ENCODE measurements at places on chromosomes 11 and 22.

DNA sequence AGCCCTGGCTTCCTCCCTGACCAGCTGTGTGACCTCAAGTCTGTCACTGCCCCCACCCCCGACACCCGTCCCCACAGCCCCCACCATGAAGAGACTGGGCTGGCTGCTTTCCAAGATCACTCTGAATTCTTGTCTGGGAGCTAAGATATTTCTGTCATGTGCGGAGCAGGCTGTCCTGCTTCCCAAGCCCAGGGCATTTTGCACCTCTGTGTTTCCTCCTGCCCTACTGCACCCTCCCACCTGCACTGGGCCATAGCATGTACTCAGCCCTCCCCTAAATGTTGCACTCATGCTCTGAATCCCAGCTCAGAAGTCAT is 30.3 kb upstream of the MYEOV start:
- no peak for DNase-seq

- DNase-seq = no peak
Observed at GRCh38 chr11:13205486-13205885, 72.1 kb upstream of the BMAL1 start.

DNA sequence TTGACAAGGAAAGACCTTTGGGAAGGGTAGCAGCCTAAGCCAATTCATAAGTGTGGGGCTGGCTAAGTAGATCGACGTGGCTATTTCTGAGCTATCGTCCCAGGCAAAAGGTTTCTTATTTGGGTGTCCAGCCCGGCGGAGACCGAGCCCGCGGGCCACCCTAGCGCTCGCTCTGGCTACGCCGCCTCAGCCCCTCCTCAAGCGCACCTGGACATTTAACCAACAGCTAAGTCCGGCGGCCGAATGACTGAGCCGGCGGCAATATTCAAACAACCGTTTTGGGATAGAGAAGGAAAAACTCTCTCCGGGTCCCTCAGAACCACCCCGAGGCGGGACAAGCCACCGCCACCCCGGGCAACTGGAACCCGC is 457 bp downstream of the RNF141 start:
- no peak for DNase-seq

DNA sequence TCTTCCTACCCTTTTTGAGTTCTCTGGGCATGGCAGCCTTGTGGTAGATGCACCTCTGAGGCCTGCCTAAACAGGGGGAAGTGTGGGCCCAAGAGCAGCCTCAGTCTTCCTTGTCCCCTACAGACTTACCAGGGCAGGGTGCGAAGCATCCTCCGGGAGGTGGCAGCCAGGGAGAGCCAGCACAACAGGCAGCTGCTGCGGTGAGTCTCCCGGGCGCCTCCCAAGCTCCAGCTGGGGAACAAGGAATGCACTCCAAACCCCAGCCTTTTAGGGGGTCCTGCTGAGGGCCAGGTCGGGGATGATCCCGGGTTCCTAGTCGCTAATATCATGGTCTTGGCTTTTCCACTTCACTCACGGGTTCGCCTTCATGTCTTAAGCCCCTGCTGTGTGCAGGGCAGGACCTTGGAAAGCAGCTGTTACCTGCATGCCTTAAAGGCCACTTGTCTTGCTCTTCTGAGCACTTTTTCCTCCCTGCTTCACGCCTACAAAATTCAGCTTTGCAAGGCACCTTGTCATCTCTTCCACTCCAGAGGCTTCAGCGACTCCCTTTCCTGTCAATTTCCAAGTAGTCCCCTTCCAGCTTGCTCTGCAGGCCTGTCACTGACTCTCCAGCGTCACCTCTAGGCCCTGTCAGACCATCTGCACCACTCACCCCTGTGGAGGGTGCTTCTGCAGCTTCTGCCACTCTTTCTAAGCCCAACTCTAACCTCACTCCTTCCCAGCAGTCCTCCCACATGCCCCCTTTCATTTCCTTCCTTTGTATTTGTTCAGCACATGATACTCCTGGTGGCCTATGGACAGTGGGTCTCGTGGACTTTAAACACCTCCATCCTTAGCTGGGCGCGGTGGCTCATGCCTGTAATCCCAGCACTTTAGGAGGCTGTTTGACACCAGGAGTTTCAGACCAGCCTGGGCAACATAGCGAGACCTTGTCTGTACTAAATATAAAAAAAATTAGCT is 57.0 kb downstream of the PISD start:
- DNase-seq = no peak

DNA sequence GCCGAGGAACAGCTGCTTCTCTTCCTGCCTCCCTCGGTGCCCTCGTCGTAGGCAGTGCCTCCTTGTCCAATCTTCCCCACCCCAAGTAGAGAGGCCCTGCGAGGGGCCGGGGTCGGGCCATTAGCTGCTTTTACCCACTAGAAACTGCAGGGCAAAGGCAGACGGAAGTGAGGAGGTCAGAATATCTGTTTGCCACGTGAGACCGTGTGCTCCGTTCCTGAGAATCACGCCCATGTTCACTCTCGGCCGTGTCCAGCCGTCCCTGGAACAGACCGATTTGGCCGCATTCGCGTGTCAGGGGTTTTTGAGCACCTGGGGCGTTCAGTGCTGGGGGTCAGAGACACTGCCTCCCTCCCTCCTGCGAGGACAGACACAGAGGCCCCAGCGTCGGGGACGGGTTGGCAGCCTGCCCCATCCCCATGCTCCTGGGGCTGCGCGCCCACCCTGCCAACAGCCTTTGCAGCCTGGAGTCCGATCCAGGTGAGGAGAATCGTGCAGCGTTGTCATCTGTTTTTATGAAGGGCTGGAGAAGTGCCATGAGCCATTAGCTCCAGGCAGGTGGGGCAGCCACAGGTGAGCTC is 982.2 kb downstream of the BRD1 start:
- no peak for DNase-seq

DNA sequence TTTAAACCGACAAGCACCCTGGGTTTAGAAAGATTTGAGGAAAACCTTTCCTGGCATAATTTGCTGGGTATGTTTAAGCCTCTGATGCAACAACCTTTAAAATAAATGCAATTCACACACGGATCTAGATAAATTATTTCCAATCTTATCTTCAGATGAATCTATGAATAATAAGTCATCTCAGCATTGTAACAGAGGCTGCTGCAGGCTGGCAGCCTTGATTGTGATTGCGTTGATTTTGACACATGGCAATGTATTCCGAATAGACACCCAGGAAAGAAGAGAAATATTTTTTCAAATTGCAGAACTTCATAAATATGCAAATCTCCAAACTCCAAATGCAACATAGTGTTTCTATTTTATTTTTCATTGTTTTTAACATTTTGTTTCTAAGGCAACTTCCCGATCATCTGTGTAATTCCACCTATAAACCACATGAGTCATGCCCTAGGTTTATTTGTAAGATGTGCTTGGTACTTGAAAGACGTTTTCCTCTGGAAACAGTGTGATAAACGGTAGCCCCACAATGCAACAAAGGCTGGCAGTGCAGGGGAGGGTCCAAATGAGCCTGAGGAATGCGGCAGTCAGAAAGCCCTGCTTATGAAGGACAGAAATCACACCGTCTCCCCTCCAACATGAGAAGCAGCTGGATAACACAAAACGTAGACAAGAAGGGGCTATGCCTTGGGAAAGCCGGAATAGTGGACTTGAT is 359.0 kb downstream of the BRD1 start:
- DNase-seq = no peak

DNA sequence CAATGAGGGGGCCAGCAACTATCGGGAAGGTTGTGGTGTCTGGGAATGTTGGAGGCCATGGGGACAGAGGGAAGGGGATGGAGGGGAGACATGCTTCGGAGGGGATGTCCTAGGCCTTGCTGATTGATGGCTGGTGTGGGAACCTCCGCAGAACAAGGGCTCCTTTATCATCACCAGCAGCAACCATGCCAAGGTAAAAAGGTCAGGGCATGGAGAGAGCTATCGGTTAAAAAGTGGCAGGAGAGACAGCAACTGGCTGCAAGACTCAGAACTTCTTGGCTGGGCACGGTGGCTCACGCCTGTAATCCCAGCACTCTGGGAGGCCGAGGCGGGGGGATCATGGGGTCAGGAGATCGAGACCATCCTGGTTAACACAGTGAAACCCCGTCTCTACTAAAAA is 3.0 kb downstream of the GSTT4 start:
- no peak for DNase-seq

- DNase-seq = no peak
Observed at GRCh38 chr11:71355281-71355680, 92.9 kb downstream of the DHCR7 start.

DNA sequence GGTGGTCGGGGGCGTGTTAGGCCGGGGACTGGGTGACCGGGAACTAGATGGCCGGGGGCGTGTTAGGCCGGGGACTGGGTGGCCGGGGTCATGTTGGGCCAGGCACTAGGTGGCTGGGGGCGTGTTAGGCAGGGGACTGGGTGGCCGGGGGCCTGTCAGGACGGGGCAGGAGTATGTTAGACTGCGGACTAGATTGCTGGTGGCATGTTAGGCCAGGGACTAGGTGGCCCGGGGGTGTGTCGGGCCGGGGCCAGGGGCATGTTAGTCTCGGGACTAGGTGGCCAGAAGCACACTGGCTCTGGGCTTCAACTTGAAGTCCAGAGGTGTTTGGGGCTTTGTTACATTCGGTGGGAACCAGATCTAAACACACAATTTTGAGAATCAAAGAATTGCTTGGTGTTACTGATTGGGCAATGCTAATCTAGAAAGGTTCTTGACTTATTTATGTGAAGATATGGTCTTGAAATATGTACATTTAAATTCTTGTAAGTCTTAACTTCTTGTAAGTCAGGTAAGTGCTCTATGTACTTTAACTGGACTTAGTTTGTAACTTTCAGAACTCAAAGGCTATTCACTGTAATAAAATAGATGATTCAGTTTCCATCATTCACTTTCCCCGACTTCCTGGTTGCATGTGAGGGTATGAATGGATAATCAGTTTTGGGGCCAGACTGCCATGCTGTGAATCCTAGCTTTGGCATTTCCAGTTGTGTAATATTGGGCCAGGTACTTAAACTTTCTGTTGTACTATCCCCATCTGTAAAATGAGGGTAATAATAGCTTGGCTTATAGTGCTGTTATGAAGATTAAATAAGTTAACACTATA is 1.1 kb downstream of the EXT2 start:
- DNase-seq = no peak

DNA sequence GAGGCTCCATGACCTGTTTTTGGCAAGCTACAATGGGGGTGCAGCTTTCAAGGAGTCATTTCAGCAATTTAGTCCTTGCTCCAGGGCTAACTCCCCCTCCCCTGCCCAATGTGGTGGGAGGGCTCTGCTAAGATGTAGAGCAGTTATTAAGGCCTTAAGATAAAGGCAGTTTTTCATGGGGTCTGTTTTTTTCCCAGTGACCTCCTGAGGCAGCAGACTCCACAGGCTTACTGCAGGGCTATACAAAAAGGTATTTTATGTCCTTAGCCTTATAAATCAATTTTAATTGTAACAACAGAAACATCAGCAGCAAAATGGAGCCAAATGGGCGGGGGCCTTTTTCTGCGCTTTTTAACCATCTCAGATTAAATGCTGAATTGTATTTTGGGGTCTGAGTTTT is 192.3 kb downstream of the KIRREL3 start:
- DNase-seq = no peak

GRCh38 chr11:68127714-68128681 is 6.8 kb upstream of the CHKA start:
- no peak for DNase-seq

GRCh38 chr22:46057246-46058090 is 80.5 kb upstream of the WNT7B start:
- DNase-seq = no peak

DNA sequence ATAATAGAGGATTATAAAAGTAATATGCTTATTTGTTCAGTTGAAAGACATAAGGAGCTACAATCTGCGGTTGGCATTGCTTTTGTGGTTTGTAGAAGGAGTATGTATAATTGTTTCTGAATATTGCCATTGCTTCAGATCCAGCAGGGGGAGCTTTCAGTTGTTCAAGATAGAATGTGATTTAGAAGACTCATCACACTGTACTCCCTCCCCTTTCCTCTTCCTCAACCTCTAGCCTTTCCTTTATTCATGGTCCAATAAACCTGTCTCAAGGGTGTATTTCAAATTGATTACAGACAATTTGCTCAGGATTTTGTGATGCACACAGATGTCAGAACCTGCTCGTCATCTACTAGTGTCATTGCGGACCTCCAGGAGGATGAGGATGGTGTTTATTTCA is 9.8 kb downstream of the PRMT3 start:
- DNase-seq = peak; percentile 15

- no peak for DNase-seq
Observed at GRCh38 chr22:49913446-49913845, 4.8 kb downstream of the ALG12 start.

DNA sequence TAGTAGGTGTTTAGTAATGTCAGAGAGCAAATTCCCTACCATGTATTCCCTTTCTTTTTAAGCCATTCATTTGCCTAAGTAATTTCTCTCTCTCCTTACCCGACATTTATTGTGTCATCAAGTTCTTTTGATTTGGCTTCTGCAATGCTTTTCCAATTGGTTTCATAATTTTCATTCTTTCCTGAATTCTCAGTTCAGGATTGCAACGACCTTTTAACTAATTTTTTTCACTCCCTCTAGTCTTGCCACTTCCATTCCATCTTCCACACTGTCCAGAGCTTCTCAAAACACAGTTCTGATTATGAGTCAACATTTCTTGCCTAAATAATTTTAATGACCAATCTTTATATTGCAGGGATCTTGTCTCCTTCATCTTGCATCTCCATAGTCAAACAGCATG is 41.2 kb upstream of the RAB30 start:
- DNase-seq = no peak

Measured in GDM1 (cell line).